H1 (cell line): ENCODE measurements at places on chromosomes 12 and 14.
A peak's percentile ranks its signal among the peaks of the same experiment; 100 is the strongest.

DNA sequence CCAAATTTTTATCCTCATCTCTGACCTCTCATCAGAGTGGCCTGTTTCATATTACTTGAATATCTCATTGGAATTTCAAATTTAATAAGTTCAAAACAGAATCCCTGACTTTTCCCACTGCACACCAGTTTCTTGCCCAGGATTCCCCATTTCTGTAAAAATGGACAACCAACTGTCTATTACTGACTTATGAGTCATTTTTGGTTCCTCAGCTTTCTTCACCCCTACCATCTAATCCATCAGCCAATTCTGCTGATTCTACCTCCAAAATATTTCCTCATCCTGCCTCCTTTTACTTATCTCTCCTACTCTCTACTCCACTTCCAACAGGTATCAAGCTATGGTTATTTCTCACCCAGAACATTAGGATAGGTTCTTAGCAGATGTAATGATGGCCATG, 44.2 kb downstream of the TMX1 start:
- H3K27ac ChIP-seq, result no peak overlapping the region
- H3K4me3 ChIP-seq, result no peak overlapping the region
- no peaks in the 10 kb centered on the region for H3K4me1 ChIP-seq
- H3K36me3 ChIP-seq, result no peaks in the 10 kb centered on the region

DNA sequence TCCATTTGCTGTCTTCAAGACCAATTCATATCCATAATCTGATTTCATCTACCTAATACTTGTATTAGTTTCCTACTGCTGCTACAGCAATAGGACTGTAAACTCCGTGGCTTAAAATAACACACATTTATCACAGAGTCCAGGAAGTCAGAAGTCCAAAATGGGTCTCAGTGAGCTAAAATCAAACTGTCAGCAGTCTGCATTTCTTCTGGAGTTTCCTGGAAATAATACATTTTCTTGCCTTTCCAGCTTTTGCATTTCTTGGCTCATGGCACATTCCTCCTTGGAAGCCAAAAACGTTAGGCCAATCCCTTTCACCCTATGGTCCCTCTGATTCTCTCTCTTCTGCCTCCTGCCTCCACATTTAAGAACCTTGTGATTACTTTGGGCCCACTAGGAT, 239.8 kb downstream of the PRKD1 start:
- no peaks in the 10 kb centered on the region for H3K27me3 ChIP-seq
- H3K36me3 ChIP-seq, result no peaks in the 10 kb centered on the region
- H3K4me3 ChIP-seq, result no peak overlapping the region
- no peak overlapping the region for H3K27ac ChIP-seq
- no peak for DNase-seq

DNA sequence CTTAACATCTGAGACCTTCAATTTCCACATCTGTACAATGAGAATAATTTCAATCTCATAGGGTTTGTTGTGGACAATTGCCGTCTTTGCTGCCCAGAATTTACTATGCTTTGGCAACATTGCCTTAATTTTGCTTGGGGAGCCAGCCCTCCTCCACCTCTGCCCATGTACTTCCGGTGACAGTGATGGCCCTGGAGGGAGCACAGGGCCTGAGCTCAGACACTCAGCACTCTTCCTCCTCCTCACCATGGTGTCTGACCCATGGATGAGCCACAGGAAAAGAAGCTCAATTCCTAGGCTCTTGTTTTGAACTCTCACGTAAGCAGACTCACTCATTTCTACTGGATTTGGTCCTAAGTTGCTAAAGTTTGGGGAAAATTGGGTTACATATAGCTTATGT, 58.2 kb downstream of the TBC1D30 start:
- no peak for DNase-seq
- no peaks in the 10 kb centered on the region for H3K4me1 ChIP-seq

GRCh38 chr12:42483521-42483790, 106.1 kb downstream of the PRICKLE1 start:
- peak overlapping the region; percentile 67; the same call in 1 of the 2 replicates for H3K27ac ChIP-seq
- H3K36me3 ChIP-seq, result no peaks in the 10 kb centered on the region
- H3K27me3 ChIP-seq, result peaks cover 3% of the 10 kb centered on the region; the same call in 1 of the 2 replicates

DNA sequence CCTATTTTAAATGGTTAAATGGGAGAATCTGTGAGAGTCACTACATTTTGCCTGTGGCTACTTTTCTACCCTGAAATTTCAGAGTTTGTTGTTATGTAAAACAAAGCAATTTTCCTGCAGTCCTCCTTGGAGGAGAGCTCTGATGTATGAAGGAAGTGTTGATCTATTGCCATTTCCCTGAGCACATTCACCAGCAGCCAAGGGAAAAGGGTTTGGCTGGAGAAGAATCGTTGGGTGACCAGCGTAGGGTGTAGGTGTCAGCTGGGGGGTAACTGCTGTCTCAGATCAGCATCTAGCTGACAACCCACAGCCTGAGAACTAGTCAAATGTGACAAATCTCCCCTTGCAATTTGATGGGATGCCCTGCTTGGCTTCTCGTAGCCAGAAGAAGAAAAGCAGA, 230.5 kb downstream of the PDZRN4 start:
- no peak overlapping the region for H3K4me3 ChIP-seq
- no peak for DNase-seq
- 0 out of 2 replicates have a peak, but pooled peaks cover 2% of the 10 kb centered on the region for H3K4me1 ChIP-seq
- H3K36me3 ChIP-seq, result no peaks in the 10 kb centered on the region
- H3K27ac ChIP-seq, result no peak overlapping the region

DNA sequence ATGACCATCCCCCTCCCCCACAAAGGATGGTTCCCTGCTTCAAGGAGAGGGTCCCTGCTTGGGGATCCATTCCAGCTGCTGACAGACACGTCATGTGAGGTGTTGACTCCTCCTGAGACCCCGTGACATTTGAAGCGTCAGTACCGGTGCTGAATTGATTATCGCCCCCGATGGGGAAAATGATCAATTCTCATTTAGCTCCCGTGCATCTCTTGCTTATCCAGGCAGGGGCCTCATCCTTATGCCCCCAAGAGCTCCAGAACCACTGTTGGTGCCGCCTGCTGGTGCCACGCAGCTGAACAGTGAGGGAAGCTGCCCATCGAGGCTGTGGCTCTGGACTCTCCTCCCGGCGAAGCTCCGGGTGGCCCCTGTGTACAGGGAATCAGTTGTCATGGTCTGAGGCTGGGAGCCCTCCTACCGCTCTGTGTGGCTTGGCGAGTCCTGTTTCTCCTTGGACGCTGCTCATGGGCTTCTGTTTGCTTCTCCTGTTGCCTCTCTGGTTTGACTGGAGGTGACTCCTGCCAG, 4.6 kb downstream of the KIF26A start:
- no peak overlapping the region for H3K4me3 ChIP-seq
- no peak for DNase-seq
- no peak overlapping the region for H3K27ac ChIP-seq
- H3K27me3 ChIP-seq, result no peaks in the 10 kb centered on the region

DNA sequence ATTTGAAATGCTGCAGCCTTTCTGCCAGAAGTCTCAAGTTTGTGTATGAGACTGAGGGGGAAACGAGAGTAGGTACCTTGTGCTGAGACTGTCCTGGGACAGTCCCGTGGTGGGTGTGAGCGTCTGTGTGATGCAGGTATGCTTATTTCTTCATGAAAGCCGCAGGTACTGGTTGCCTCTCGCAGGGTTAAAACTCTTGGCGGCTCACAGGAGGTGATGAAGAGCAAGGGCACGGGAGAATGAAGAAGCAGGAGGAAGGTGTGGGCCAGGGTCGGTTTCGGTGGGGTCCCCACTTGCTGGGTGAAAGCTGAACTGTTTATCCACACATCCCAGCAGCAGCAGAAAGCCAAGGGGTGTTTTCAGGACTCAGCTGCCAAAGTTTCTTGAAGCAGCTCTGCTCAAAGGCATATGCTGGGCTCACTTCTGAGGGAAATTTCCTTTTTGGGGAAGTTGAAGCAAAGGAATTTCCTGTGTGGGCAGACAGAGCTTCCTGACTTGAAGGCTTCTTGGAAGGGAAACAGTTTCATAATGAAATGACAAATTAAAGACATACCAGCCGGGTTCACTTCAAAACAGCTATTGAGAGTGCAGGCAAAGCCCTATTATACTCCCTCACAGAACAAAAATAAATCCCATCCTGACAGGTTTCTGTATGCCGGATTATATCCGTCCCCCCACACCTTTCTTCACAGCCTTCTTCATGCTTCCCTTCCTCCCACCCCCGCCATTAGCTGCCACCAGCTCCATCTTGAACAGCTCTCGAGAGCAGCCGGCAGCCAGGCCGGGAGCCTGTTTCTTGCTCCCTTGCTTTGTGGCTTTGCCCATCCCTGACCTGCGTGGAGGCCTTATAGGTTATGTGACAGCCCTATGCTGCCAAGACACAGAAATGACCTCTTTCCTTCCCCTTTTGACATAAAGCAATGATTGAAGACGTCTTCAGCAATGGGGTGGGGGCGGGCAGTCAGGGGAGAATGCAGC, 116.6 kb downstream of the ETV6 start:
- H3K27me3 ChIP-seq, result no peaks in the 10 kb centered on the region
- H3K4me3 ChIP-seq, result no peak overlapping the region
- no peak overlapping the region for H3K27ac ChIP-seq

GRCh38 chr12:85005615-85006014, 30.5 kb downstream of the TSPAN19 start:
- peaks cover 2% of the 10 kb centered on the region; the same call in 1 of the 2 replicates for H3K4me1 ChIP-seq
- H3K36me3 ChIP-seq, result no peaks in the 10 kb centered on the region
- H3K27me3 ChIP-seq, result no peaks in the 10 kb centered on the region
- DNase-seq, result no peak
- H3K27ac ChIP-seq, result 0 out of 2 replicates have a peak overlapping the region, but pooled peaks have one; percentile 32

- DNase-seq, result no peak
Measured at GRCh38 chr12:127108360-127109215, 1158.4 kb upstream of the TMEM132C start.

DNA sequence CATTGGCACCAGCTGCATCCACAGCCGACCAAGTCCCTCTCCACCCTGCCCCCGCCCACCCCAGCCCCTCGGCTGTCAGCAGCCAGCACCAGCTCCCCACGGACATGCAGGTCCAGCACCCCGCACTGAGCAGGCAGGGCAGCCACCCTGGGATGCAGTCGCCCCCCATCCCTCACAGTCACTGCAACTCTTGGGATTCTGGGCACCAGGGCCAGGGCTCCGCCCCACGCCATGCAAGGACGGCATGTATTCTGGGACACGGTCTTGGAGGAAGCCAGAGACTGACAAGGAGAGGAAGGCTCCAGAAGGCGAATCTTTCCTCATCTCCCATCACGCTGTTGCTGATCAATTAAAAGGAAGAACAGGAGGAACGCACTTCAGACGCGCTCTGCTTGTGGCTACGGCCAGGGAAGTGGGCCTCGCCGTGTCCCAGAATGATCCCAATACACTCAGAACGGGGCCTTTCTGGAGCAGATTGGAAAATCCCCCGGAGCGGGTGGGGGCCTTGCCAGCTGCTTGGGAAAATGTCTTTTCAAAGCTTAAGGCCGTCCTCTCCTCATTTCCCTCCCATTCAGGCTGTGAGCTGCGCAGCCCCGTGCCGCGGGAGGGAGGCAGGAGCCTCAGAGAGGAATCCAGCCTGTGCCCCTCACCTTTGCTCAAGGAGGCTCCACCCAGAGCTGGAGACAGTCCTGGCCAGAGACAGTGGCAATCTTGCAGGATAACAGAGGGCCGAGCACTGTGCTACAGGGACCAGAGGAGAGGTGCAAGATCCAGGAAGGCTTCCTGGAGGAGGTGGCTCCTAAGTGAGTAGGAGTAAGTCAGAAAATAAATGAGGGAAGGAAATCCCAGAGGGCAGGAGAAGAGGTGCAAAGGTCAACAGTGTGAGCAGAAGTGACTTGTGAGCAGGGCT, 54.1 kb upstream of the DIO3 start:
- no peak overlapping the region for H3K27ac ChIP-seq
- H3K4me3 ChIP-seq, result no peak overlapping the region
- H3K36me3 ChIP-seq, result no peaks in the 10 kb centered on the region
- no peak for DNase-seq
- H3K27me3 ChIP-seq, result no peaks in the 10 kb centered on the region
- H3K4me1 ChIP-seq, result no peaks in the 10 kb centered on the region

DNA sequence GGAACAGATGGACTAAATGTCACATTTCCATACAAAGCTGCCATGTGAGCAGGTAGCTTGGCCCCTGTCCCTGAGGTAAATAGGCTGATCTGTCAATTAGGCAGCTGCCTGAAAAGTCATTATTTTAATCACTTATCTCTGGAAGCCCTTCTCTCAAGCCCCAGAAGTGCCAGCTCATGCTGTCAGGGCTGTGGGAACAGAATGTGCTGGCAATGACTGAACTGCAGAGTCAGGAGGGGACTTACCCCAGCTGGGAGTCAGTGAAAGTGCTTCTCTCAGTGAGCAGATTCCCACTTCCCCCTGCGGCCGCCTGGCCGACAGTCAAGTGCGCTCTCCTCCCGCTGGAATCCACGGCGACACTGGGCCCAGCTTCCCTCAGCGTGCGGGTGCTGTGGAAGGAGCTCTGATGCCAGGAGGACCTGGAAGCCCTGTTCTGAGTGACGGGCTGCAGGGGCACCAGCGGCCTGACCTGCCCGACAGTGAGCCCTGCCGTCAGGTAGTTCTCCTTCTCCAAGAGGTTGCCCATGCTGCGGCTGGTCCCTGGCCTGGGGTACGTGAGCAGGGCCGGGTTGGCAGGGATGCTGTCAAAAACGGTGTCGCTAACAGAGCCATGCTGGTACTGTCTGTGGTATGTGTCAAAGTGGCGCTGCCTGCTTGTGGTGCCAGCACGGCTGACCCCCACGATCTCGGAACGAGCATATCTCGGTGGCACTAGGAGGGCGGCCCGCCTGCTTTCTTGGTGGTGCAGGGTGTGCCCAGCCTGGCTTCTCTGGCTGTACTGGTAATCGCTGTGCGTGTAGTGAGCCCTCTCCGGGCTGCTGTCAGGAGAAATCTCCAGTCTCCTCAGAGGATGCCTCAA, 18.7 kb downstream of the PKP2 start:
- DNase-seq, result no peak
- H3K27me3 ChIP-seq, result no peaks in the 10 kb centered on the region
- H3K4me1 ChIP-seq, result no peaks in the 10 kb centered on the region
- no peak overlapping the region for H3K27ac ChIP-seq
- H3K4me3 ChIP-seq, result no peak overlapping the region

- no peaks in the 10 kb centered on the region for H3K27me3 ChIP-seq
- peaks cover 29% of the 10 kb centered on the region for H3K36me3 ChIP-seq
- H3K4me3 ChIP-seq, result no peak overlapping the region
- H3K4me1 ChIP-seq, result no peaks in the 10 kb centered on the region
- no peak for DNase-seq
Measured at GRCh38 chr12:130796985-130797686, 41.9 kb downstream of the STX2 start.

- H3K27ac ChIP-seq, result no peak overlapping the region
- no peak for DNase-seq
- H3K27me3 ChIP-seq, result no peaks in the 10 kb centered on the region
- no peaks in the 10 kb centered on the region for H3K36me3 ChIP-seq
Measured at GRCh38 chr12:32016680-32017482, 57.7 kb downstream of the RESF1 start.

DNA sequence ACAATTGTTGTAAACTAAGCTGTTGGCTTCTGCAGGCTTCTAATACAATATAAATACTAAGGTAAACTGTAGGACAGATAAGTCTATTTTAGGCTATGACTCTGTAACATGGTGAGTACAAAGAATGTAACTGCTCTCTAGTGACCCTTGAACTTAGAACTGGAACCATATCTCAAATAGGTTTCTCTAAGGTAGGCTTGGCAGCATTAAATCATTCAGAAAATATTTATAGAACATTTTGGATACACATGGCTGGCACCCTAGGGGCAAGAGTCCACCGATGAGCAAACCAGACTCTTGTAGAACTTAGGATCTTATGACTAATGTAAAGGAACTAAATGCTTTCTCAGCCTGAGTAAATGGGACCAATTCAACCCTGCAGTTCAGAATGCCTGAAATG, 19.4 kb upstream of the SLC25A3 start:
- H3K36me3 ChIP-seq, result no peaks in the 10 kb centered on the region
- H3K4me1 ChIP-seq, result no peaks in the 10 kb centered on the region
- no peaks in the 10 kb centered on the region for H3K27me3 ChIP-seq
- no peak overlapping the region for H3K27ac ChIP-seq
- H3K4me3 ChIP-seq, result no peak overlapping the region
